Foreskin keratinocyte (primary cell): ENCODE measurements at places on chromosomes 16 and 17.

GRCh38 chr17:49987681-49988441 is 7.2 kb downstream of the DLX3 start:
- DNase-seq: no peak

DNA sequence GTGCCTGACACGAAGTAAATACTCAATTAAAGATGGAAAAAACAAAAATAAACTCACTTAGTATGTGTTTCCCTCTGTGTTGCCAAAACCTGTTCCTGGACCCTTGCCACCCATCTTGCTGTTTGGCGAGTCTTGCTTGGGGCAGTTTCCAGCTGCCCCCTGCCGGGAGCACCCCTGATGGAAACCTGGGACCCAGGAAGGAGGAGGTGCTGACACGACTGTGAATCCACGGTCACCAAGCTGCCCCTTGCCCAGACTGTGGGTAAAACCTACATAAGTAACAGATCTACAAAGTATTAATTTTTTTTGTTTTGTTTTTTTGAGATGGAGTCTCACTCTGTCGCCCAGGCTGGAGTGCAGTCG is 50.1 kb upstream of the SIAH1 start:
- DNase-seq: no peak

GRCh38 chr16:65890203-65890602 is 476.3 kb upstream of the CDH5 start:
- no peak for DNase-seq

DNA sequence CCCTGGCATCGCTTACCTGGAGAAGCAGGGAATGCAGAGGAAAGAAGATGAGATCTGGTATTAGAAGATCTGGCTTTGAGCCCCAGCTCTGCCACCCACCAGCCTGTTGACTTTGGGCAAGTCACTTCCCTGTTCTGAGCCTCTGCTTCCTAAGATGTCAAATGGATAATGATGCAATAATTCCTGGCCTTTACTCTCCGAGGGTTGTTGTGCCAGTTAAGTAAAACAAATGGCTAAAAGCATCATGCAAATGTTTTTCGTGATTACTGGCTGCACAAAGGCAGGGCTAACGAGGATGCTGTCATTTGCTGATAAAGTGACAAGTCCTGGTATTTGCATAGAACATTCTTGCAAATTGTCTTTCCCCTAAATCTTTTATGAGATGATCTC is 1.3 kb upstream of the ZNF821 start:
- no peak for DNase-seq

GRCh38 chr16:81492311-81492761 is 47.7 kb downstream of the CMIP start:
- DNase-seq: no peak

DNA sequence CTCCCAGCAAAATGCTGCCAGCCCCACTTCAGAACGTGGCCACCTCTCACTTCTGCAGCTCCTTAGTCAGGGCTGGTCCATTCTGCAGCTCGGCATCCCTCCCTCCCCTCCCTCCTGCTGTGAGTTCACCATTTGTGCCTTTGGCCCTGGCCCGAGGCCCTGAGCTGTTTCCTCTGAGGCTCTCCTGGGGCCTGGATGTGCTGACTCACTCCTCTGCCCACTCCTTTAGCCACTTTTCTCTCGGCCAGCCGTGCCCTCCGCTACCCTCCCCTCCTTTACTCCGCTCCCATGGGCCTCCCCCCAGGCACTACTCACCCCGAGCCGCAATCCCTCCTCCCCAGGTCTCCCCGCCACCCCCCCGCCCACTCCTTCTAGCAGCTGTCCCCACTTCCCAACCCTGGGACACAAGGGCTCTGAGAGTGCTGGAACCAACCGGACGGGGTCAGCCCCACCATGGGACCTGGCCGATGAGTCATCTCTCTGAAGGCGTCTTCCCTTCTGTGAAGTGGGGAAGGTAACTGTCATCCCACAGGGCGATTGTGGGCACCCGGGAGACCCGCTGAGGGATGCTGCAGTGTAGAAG is 11.5 kb downstream of the KCNG4 start:
- no peak for DNase-seq

DNA sequence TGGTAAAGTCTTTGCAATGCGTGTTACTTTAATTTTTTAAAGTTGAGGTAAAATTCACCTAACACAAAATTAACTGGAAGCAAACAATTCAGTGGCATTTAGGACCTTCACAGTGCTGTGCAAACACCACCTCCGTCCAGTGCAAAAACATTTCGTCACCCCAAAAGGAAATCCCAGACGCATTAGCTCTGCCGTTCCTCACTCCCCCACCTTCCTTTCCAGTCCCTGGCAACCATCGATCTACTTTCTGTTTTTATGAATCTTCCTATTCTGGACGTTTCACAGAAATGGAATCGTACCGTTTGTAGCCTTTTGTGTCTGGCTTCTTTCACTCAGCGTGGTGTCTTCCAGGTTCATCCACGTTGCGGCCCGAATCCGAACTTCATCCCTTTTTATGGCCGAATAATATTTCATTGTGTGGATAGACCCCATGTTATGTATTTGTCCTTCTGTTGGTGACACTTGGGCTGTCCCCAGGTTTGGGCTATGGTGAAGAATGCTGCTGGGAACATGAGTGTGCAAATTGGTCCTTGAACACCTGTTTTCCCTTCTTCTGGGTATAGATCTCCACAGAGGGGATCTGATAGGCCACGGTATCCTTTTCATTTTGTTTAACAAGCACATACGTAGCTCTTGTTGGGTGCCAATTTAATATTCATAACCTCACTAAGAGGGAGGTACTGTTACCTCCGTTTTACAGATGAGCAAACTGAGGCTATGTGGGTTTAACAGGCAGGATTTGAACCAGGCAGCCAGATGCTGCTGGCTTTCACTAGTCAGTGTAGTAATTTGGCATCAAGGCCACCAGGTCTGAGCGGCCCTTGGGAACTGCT is 232.0 kb upstream of the GSE1 start:
- no peak for DNase-seq

- no peak for DNase-seq
Observed at GRCh38 chr16:50769-51591, 2.4 kb downstream of the POLR3K start.

DNA sequence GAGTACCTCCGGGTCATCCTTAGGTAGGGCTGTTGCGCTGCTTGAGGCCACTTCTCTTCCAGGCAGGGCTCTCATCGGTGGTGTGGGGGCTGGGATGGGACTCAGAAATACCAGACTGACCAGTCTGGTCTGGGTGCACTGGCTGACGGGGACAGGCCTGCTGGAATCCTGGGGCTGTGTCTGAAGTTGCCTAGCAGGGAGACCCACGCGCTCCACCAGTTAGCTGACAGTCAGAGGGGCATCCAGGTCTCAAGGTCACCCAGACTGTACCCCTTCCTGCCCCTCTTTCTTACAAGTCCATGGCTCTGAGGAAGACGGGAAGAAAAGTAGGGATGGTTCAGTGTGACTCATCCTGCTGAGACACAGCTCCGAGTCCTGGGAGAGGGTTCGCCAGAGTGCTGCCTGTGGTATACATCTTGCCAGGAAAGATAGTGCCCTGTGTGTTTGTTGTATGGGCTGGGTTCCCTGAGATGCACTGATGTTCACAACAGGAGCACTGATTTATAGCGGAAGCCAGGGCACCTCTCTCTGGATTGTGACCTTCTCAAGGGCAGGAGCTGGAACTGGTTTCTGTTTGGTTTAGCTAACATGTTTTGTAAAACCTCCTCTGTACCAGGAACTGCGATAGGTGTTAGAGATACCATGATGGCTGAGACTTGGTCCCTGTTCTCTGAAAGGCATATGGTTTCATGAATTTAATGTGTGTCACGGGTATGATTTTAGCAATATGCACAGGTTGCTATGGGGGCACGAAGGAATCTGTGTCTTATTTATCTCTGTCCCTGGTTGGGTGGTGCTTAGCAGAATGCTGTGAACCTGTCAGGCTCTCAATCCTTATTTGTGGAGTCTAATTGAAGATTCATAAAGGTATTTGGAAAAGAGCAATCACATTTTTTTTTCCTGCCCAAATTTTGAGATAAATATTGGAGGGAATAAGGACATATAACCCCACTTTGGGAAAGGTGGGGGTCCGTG is 97.5 kb downstream of the OR1D5 start:
- DNase-seq: peak; percentile 37

DNA sequence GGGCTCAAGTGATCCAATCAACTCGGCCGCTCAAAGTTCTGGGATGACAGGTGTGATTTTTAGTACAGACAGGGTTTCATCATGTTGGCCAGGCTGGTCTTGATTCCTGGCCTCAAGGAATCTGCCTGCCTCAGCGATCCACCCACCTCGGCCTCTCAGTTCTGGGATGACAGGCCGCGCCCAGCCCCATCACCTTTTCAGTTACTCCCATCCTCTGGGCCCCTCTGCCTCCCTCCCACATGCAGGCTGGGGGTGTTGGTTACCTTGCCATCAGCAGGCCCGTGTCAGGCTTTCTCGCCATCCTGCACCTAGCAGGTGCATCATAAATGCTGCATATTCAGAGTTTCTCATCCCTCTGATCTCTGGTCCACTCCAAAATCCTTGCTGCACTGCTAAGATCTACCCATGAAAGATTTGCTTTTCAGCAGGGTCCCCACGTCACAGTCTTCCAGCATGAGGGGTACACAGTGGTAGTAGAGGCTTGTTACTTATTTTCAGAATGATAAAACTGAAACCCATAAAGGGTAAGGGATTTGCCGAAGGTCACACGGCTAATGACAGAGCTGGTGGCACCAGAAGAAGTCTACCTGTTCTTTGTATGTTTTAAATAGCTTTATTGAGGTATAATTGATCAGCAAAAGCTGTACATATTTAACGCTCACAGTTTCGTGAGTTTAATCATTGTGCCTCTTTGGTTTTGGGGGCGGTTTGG is 16.6 kb downstream of the PMM2 start:
- no peak for DNase-seq

DNA sequence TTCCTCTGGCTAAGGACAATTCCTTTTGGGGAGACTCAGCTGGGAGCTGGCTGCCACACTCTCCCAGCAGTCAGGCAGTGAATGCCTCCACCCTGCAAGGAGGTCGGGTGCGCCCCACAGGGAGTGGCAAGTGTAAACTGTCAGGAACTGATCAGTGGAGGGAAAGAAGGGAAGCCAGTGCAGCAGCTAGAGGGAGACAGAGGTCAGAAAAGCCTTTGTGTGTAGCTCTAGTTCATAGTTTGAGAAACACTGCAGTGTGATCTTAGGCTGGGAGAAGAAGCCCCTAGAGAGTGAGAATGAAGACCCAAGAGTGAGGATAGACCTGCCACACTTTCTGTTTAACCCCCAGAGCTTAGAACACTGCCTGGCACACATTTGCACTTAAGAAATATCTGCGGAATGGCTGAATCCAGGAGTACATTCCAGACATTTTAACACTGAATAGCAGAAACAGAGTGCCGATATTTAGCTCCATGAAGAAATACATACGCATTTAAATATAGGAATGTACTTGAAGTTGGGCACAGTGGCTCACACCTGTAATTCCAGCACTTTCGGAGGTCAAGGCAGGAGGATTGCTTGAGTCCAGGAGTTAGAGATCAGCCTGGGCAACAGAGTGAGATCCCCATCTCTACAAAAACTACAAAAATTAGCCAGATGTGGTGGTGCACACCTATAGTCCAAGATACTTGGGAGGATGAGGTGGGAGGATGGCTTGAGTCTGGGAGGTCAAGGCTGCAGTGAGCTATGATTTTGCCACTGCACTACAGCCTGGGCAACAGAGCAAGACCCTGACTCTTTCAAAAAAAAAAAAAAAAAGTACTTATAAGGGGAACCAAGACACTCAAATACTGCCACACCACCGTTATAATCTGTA is 11.1 kb upstream of the SLC5A11 start:
- no peak for DNase-seq

DNA sequence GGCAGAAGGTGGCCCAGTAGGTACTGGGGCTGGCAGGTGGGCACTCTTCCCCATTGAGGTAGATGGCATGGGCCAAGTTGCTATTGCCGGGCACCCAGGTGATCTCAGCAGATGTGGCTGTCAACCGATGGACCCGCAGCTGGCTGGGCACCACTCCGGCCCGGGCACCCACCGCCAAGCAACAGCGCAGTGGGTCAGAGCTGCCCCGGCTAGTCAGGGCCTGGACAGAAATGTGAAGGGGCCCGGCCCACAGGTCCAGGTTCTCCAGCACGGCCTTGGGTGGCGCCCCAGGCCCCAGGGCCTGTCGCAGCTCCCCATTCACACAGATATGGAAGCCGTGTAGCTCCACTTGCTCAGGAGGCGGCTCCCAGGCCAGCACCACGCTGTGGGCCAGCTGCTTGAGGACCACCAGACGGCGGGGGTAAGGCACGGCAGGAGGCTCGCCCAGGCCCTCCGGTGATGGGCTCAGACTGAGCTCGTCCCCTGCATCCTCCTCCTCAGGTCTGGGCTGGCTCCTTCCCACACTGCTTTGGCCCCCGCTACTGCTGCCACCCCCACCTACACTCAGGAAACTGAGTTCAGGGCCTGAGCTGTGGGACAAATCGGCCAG is 16.5 kb downstream of the TSPOAP1 start:
- no peak for DNase-seq

- no peak for DNase-seq
Observed at GRCh38 chr16:57235128-57236021, 9.7 kb upstream of the ARL2BP start.

DNA sequence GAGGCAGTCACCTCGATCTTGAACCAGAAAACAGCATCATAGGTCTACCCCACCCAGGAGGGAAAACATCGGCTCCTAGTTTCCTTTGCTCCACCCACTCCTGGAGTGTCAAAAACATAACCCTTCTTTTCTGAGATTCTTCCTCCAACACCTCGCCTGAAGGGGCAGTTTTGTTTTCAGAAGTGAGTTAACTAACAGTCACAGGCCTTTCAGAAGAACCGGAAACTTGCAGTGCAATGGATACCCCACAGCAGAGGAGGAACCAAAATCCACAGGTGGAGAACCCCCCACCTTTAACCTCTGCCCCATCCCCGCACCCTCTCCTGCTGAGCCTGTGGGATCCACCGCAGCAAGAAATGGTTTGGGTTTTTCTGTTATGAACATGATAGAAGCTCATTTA is 7.8 kb upstream of the TEX2 start:
- DNase-seq: no peak

DNA sequence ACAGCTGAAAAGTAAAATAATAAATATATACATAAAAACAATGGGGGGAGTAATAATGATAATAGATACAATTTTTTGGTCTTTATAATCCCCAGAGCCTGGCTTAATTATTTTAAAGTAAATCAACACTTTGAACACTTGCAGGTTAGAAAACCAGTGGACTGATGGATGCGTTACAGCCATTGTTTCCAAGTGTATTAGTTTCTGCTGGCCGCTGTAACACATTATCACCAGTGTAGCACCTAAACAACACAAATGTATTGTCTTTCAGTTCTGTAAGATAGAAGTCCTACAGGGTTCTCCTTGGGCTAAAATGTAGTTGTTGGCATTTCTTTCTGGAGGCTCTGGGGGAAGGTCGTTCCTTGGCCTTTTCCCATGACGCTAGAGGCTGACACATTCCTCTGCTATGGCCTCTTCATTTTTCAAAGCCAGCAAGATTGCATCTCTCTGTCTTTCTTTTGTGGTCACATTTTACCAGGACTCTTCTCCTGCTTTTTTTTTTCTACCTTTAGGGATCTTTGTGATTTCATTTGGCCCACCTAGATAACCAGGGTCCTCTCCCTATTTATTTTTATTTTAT is 116.8 kb downstream of the WWOX start:
- no peak for DNase-seq
